Left ventricle myocardium inferior (tissue), 1 donor: ENCODE measurements at places on chromosomes 5 and 9.

DNA sequence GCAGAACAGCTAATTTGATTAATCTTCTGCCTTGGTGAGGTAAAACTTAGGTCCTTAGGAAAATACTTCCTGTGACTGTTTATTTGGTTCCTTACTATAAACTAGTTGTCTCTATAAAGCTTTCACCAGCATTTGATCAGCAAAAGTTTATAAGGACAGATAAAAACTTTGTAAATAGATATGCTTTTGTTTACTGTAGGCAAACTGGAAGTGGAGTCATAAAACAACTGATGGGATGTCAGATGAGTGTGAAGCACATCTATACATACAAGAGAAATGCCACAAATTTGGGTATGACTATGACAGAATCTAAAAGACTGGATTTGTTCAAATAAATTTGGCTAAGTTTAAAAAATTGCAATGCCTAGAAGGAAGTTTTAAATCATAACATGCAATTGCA, 5.5 kb downstream of the PTGER4 start:
- no peak for DNase-seq

DNA sequence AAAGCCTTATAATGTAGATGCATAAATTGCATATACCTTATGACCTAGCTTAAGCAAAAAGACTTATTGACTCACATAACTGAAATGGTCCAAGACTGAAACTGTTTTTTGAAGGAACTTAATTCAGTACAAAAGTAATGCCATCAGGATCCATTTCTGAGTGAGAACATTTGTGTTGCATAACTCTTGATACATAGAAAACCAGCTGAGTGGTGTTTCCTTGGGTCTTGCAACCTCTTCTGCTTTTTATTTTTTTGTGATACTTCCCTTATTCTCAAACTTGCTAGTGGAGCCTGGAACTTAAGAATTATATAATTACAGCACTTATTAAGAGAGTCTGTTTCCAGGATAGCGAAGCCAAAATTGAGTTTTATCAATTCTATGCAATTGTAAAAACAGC, 272.0 kb downstream of the MAN2A1 start:
- DNase-seq, result no peak

DNA sequence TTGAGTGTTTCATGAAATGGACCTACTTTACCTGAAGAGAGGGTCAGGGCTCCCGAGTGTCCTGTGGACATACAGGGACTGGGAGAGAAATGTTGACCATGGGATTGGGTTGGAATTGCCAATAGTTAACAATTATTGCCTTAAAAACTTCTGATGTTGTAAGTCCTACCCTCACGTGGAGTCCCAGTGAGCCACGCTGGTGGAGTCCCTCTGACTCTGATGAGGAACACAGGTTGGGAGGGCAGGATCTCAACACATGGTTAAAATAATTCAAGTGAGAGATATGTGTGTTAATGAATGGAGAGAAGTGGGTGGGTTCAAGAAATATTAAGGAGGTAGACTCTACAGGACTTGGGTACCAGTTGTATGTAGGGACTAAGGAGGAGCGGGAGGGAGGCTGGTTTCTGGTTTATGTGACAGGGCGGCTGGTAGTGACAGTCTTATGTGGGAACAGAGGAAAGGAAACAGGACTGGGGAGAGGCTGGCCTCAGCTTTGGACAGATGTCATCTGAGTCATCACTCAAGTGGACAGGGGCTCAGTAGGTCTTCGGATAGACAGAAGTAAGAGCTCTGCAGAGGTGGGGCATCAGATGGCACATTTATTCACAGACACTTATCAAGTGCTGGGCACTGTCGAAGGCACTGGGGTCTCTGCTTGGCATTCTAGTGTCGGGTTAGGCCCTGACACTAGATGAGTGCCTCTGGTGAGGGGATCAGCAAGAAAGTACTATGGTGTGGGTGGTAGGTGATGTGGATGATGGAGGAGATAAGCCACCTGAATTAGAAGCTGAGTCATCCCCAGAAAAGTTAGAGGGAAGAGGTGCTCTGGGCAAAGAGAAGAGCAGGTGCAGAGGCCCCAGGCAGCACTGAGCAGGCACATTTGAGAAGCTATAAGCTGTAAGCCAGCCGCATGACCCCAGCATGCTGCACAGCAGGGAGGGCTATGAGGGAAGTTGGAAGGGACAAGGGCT, 27.2 kb downstream of the MAML1 start:
- no peak for DNase-seq

DNA sequence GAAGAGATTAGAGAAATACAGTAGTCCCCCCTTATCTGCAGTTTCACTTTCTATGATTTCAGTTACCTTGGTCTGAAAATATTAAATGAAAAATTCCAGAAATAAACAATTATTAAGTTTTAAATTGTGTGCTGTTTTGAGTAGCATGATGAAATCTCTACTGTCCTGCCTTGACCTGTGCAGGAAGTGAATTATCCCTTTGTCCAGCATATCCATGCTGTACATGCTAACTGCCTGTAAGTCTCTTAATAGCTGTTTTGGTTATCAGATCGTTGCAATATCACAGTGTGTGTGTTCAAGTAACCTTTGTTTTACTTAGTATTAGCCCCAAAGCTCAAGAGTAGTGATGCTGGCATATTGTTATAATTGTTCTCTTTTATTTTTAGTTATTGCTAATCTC, 11.2 kb upstream of the JAK2 start:
- no peak for DNase-seq

DNA sequence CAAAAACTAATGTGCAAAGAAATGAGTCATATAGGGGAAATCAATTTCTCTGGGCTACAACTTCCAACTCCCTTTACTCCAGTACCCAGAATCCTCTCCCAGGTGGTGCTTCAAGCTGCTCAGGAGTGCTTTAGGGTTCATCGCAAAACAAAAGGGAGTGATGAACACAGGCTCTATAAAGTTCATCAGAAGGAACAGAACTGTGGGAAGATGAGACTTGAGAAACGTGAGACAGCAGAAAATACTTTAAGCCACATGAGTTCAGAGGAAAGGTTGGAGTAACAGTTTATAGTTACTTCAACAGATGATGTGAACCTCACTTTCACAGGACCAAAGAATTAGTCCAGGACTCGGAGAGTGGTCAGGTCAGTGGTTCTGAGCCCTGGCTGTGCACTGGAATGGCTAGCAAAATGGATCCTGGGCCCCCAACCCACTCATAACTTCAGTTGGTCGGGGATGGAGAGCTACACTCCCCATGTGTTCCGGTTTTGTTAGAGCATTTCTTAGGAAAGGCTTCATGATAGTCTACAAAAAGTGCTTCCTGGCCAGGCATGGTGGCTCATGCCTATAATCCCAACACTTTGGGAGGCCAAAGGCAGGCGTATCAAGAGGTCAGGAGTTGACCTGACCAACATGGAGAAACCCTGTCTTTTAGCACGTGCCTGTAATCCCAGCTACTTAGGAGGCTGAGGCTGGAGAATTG, 4.3 kb downstream of the RPL12 start:
- no peak for DNase-seq

- DNase-seq, result no peak
These were observed 8.9 kb downstream of the RABGAP1 start for GRCh38 chr9:122949696-122950095.

- DNase-seq, result no peak
These were observed 62.5 kb downstream of the MVB12B start for GRCh38 chr9:126388964-126389708.

- no peak for DNase-seq
These were observed 327.2 kb upstream of the NREP start for GRCh38 chr5:112084149-112084548.

DNA sequence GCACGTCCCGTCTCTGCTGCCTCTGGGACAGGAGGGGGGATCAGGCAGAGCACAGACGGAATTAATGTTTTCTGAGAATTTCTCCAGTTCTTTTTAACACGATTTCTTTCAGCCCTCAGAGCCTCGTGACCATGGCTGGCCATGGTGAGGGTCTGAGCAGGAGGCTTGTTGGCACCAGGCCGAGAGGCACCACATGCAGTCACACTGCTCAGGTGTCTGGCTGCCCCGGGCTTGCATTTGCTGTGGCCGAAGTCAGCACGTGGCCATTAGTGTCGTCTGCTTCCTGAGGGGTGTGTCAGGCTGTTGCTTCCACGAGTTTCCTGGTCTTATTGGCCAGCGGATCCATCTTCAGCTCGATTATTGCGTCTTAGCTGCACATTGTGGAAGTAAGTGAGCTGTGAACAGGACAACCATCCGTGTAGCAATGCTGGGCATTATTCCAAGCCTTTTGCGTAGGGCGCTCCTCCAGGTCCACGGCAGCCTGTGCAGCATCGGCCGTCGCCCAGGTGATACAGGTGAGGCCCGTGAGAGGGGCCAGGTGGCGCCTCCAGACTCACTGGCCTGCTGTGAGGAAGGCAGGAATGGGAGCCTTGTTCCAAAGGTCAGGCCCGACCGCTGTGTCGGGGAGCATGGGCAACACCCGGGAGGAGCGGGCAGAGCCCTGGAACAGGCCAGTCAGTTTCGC, 114.2 kb upstream of the CACNA1B start:
- DNase-seq, result no peak

GRCh38 chr5:89047571-89047970, 164.6 kb upstream of the MEF2C start:
- DNase-seq, result no peak

DNA sequence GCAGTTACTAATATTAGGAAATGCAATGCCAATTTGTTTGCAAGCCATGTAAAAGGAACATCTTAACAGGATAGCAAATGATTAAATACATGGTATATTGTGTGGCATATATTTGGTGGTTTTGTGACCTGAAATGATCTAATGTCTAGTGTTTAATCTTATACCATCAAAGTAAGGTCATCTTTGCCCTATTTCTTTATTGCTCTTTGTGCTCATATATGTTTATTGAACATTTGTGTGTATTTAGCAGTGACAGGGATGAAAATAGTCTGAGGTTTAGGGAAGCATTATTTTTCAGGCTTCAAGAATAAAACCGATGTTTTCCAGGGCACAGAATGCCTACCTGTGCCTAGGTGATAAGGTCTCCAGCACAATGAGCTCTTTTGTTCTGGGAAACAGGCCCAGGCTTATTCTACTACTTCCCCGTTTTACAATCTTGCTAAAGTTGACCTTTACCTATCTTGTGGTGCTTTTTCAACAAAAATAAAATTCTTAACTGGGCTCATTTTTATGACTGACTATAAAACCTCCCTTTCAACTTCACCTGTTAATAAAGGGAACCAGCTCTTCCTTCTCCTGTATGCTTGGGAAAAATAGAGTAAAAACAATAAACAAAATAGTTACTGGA, 105.6 kb upstream of the ANKH start:
- no peak for DNase-seq

GRCh38 chr5:133426264-133426663, 186.1 kb downstream of the FSTL4 start:
- DNase-seq, result no peak

GRCh38 chr5:14276380-14276779, 133.2 kb downstream of the TRIO start:
- no peak for DNase-seq

GRCh38 chr9:70127540-70128416, 84.1 kb downstream of the MAMDC2 start:
- no peak for DNase-seq

- no peak for DNase-seq
These were observed 131.0 kb downstream of the CMYA5 start for GRCh38 chr5:79820648-79821047.

DNA sequence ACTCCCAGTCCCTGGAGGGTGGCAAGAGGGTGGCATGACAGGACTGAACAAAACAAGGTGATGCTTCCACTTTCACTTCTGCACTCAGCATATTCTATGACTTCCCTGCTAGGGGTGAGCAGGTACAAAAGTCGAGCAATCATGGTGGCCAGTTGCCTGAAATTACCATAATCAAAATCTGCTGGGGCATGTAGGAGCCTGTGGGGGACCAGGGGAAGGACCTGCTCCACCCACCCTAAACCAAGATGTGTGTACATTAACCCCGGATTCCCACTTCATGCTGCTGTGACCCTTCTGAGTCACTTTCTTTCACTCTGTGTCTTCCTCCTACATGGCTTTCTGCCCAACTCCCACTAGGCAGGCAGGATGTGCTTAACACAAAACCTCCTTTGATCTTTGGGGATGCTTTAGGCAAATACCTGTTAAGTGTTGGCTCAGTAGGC, 73.3 kb upstream of the PHF24 start:
- DNase-seq, result no peak

DNA sequence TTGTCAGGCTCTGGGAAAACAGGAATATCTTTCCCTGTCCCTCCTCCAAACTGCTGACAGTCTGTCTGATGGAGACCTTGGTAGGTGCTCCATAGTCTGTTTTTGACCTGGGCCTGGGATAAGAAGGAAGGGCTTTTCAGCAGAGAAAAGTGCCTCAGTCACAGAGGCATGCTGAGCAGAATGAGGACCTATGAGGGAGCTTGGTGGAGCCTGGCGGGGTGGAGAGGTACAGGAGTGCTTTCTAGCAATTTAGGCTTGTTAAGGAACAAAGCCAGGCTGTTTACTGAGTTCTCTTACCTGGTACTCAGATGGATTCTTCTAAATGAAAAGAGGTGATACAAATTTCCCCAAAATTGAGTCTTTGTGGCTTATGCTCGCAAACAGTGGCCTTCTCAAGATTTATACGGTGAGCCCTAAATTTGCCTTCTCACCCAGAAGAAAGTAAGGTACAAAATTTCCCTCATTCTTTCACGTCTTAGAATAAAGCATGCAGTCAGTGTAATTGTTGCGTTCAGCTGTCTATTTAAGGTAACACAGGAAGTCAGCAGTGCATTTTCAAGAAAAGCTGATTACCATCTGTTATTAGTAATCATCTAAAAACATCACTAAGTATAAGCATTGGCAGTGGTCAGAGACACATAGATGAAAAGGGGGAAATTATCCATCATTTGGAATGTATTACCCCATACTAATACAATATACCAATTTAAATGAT, 28.6 kb upstream of the IL13 start:
- DNase-seq, result no peak

GRCh38 chr5:89120719-89121118, 237.7 kb upstream of the MEF2C start:
- DNase-seq, result no peak

DNA sequence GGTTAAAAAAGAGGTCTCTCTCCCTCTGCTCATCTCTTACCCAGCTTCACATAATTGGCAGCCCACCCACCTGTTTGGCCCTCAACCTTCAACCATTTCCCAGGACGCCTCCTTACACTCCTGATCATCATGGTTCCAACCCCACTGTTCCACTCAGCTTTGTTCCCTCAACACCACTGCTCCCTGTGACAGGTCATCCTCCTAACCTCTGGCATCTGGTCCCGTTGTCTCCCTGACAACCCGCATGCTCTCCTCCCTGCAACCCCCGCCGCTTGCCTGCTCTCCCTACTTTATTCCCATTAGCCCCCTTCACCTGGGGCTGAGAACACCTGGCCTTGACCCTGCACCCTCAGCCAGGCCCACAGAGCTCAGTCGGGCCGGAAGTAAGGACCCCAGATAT, 12.9 kb downstream of the PCDHGC5 start:
- no peak for DNase-seq

DNA sequence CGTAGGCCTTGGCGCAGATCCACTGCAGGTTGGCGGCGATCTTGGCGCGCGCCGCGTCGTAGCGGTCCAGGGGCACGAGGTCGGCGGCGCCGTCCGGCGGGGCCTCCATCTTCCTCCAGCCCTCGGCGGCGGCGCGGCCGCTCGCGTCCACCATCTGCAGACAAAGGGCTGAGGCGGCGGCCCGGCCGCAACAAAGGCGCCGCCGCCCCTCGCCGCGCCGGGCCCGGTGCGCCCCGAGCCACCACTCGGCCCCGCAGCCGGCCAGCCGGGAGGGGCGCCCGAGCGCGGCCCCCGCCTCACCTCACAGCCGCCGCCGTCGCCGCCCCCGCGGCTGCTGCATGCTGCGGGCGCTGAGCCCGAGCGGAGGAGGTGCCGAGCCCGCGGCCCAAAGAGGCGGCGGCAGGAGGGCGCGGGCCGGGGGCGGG, 328 bp downstream of the CAMSAP1 start:
- peak; percentile 36 for DNase-seq

GRCh38 chr9:3018691-3019230, 174.9 kb upstream of the PUM3 start:
- DNase-seq, result no peak
